ENCODE measurements at places on chromosomes 6 and 20.

GRCh38 chr6:130421585-130421984, 55.8 kb downstream of the TMEM200A start:
- no peak for DNase-seq

DNA sequence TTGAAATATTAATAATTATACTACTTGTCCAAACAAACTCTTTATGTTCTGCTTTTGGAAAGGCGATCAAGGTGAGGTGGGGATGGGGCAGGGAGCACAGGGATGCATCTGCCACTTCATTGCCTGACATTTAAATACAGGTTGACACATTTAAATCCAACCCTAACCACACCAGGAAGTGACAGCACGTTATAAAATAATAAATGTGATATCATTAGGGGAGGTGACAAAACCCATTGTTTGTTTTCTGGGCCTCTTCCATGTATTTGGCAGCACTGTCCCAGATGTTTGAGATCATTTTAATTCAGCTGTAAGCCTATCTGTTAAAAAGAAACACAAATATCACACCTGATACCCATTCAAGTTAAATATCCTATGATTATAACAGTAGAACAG, 342.4 kb upstream of the ARID1B start:
- no peak for DNase-seq

DNA sequence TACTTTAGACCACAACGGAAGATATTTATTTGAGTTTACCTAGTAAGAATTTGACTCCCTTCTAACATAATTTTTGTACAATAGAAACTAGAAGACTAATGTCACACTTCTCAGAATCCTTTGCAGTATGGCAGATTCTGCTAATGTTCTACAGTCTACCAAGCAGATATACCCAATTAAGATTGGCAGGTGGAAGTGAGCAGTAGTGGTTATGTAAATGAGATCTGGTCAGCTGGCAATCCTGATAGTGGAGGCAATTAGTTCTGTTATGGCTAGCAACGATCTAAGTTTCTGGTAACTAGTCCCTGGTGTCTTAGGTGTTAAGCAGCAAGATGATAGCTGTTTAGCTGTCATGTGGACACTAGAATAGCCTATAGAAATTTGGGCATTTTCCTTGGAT, 101.0 kb downstream of the CENPW start:
- DNase-seq: no peak

DNA sequence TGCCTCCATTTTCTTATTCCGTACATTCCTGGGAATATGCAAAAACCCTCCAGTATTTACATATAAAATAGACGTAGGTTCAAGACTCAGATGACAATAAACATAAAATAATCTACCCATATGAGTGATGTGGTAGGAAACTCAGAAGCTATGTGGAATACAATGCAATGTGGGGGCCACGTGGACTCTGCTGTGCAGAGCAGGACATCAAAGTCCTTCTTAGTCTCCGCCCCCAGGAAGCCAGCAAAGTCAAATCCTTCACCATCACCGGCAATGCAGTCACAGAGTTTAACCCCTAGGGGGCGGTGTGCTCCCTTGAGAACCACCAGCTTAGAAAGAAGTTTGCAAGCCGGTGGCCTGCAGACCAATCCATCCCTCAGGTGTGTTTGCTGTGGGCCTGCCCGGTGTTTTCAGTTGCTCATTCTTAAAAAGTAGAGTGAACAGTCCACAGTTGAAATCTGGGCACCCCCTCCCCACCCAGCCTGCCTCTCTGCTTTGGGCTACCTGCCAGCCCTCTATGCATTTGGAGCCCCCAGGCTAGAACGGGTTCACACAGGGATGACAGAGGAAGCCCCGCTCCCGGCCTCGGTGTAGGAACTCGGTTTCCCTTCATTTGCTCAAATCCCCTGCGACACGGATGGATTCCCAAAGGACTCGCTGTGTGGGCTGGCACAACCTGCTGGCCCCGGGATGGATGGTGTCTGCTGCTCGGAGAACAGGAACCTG, 59.9 kb downstream of the SULF2 start:
- no peak for DNase-seq

DNA sequence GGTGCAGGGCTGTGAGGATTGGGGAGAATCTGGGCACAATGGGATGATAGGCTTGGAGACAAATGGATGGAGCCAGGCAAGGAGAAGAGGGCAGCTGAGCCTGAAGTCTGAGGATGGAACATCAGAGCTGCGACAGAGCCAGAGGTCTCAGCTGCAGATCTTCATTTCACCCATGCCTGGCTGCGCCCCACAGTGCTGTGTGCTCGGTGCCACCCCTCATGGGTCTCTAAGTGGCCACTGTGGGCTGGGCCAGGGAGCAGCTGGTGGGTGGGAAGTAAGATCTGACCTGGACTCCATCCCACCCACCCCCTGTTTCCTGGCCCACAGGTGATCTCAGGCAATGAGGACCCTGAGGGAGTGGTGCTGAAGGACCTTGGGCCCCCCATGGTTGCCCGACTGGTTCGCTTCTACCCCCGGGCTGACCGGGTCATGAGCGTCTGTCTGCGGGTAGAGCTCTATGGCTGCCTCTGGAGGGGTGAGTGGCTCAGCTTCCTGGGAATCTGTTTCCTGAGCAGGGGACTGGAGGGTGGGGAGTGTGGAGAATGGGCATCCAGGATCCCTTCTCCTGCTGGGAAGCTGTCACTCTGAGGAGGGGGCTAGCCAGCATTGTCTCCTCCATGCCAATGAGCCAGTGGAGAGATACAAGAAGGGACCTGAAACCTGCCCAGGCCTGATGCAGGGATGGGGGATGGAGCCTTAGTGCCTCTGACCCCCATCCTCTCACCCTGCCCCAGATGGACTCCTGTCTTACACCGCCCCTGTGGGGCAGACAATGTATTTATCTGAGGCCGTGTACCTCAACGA, 6.5 kb downstream of the DDR1 start:
- DNase-seq: no peak

GRCh38 chr6:106476331-106477105, 116.0 kb downstream of the CRYBG1 start:
- DNase-seq: no peak

DNA sequence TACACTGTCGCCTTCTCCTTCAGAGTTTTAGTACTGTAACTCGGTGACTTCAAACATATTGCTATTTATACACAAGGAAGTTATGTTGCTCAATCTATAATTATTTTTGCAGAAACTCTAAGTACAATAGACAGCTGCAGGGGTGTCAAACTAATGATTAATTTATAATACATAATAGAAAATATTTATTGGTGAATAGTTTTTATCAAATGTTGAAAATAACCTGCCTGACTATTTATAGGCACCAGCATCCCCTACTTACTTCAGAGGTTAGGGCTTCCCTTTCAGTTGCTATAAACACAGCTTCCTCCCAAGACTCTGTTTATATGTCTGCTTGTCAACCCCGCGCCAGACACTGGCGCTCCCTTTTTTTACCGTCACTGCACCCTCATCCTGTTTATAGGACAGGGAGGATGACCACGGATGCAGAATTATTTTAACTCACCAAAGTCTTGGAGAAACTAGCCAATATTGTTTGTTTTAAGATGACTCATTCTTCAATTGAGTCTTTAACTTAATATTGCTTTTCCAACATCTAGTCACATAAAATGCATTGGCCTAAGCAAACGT, 225.0 kb downstream of the ALDH8A1 start:
- no peak for DNase-seq

DNA sequence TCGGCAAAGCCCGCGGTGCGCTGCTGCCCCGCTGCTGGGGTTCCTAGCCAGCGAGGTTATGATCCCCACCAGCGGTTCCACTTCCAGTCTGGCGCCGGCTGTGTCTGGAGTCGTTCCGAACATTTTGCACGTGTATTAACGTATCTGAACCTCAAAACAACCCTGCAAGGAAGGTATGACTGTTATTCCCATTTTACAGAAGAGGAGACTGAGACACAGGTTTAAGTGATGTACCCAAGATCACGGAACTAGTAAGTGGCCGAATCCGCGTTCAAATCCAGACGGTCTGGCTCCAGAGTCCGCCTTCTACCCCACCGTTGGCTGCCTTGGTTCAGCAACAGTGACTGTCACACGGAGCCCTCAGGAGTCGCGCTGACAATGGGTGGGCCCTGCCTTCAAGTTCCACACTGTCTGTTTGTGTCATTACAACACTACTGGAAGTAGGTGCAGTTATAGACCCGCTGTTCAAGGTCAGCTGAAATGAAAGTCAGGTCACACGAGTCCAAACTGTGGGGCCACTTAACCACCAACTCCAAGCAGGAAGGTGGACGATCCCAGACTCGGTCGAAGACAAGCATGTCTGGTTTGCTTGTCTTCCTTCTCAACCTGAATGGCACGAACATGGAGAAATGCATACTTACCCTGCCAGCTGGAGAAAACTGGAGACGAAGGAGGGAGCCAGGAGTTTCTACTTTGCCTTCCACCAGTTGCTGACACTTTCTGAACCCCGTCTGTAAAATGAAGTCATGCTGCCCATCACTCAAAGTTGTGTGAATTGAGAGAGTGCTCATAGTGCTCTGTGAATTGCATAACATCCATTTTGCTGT, 803 bp upstream of the SRXN1 start:
- no peak for DNase-seq
